Activated CD4-positive, CD25-positive, alpha-beta regulatory T cell (primary cell): ENCODE measurements at places on chromosomes 3 and 15.

- DNase-seq: no peak
These were observed 303.7 kb downstream of the NTRK3 start for GRCh38 chr15:87952736-87953287.

DNA sequence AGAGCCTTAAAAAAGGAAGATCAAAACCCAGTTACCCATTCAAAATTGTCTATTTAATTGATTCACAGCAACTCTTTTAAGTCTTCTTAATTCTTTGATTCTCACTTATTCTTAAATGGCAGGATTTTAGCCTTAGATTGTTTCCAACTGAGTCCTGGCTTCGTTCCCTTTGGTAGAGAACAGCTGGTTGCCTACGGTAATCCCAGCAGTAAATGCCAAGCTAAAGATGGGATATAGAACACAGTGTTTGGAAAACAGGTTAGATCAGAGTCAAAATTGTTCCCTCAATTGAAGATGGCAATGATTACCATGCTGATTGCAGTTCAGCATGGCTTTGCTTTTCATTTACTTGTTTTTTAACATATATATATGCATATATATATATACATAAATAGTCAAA, 300.9 kb downstream of the PYDC2 start:
- no peak for DNase-seq

DNA sequence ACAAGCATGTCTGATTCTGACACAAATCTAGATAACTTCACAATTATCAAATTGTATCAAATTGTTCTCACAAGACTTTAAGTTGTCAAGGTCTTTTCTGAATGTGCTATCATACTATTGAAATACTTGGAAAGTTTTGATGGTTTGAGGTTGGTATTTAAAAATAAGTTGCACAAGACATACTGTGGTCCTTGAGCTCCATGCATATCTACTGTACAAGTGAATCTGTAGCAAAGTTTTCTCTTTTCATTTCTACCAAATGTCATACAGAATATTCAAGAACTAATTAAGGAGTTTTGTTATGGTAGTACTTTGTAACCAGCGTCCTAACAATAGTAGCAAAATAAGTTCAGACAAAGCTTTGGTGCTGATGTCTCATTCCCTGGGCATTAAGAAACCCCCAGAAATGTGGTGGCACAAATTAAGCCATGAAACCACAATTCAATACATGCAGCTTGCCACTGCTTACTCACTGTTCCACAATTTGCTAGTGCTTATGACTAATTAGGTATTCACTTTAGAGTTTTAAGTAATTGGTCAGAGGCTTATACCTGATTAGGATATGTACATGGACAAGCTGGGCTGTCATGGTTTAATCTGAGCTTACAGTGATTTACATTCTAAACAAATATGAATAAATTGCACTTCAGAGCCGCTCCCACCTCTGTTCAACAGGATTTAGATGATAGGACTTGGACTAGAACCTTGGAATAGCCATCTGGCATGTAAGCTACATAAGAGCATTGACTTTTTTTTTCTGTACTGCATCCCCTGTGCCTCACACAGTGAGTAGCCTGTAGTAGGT, 8.8 kb downstream of the TBC1D23 start:
- no peak for DNase-seq

DNA sequence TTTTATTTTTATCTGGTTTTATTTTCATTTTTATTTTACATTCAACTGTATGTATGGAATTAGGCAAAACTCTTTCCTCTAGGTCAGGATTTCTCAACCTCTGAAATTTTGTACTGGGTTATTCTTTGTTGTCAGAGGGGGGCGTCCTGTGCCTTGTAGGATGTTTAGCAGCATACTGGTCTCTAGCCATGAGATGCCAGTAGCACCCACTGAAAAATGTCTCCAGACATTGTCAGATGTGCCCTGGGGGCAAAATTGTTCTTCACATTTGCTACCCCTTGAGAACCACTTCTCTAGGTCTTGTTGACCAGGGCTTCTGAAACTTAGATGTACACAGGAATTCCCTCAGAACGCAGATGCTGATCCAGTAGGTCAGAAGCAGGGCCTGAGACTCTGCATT, 5.4 kb downstream of the CHRNA5 start:
- DNase-seq: no peak

DNA sequence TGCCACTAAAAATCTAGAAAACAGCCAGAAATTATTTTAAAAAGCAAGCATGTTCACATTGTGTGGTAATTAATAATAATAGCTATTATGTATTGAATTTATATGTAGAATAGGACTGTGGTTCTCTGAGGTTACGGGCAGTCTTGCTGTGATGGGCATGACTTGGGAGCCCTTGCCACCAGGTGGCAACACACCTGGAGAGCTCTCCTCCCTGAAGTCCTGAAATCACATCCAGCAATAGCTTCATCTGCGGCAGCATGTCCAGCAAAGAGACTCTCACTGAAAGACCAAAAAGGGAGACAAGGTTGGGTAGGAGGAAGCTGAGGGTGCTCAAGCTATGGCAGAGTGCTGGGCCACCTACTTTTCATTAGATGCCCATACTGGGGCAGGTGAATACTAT, 206.8 kb upstream of the IL12A start:
- DNase-seq: no peak

GRCh38 chr3:186888569-186888968, 41.8 kb upstream of the ST6GAL1 start:
- no peak for DNase-seq

DNA sequence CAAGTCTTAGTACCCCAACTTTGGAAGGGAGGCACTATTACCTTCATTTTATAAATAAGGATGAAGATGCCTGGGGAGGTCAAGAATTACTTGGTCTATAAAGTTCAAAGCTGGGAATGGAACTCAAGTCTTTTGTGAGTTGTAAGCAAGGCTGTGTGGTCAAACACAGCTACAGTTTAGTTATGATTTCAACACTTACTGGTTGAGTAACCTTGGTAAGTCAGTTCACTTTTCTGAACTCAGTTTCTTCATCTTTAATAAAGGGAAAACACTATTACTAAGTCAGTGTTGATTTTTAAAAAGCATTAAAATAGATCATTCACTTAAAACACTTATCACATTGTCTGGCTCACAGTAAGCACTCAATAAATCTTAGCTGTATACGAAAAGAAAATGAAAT, 200.4 kb upstream of the ADAMTS9 start:
- no peak for DNase-seq

GRCh38 chr3:89108291-89108550, 800 bp downstream of the EPHA3 start:
- DNase-seq: no peak

- DNase-seq: peak; percentile 70
These were observed 37.5 kb downstream of the RYK start for GRCh38 chr3:134212967-134213665.

DNA sequence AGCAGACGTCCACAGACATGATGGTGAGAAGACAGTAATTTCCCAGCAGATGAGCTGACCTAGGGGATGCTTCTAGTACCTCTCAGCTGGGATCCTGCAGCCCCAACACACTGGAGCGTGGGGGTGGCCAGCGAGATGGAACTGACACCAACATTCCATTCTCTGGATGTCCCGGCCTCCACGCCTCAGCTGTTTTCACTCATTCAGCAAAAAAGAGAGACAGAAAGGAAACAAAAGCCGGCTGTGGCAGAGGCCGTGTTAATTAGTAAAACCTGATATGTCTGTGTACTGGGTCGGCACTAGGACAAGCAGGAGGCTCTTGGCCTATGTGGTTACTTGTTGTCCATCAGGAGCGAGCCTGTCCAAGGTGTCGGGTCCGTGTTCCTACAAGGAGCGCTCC, 82.6 kb upstream of the MYZAP start:
- no peak for DNase-seq

- DNase-seq: no peak
These were observed 470.2 kb upstream of the PROK2 start for GRCh38 chr3:72255191-72255590.

DNA sequence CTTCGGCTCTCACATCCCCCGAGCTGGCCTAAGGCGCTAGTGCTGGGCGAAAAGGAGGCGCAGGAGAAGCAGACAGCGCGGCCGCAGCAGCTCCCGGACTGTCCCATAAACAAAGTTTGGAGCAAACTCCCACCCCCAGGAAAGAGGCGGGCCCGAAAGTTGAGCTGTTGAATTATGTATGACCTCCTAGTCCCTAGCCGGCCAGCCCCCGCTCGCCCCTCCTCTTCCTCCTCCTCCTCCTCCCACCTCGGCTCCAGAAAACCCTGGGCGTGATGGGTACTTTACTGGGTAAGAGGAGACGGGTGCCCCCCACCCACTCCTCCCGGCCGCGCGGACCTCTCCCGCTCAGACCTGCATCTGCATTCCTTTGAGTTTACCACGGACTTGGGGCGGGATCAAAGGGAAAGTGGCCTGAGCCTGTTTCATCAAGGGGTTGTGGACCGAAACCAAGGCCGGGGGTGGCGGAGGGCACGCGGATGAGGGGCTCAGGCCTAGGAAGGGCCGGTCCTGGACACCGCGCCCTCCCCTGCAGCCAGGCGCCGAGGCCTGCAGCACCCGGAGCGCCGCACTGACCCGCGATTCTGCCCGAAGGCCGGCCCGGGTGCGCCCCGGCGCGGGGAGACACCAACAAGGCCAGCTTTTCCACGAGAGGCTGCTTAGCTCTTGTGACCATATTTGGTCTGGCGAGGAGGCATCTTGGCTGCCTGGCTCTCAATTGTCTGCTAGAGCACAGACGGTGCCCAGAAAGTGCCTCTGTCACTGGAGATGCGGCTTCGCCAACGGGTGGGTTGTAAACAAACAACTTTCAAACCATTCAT, at the start of gene WWTR1:
Gene WWTR1 (minus strand): TSS at position 100 of the 818 bp plus-strand sequence. CDS start 719 bp downstream, outside the sequence.
- DNase-seq: no peak

DNA sequence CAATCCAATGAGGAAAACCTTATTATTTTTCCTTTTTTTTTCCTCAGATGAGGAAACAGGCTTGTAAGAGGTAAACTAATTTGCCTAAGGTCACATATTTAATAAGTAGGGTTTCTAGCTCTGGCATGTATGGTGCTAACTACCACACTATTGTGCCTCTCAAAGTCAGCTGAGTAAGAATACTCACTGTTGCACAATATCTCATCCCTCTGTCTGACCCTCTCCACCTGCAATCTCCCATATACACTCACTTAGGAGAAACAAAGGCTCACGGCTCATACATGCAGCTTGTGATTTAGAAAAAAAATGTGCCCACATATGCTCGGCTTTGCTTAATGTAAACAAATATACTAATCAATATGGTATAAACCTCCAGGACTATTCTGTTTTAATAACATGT, 10.4 kb upstream of the ARIH1 start:
- no peak for DNase-seq

- no peak for DNase-seq
These were observed 79.2 kb downstream of the IL1RAP start for GRCh38 chr3:190593075-190593474.

DNA sequence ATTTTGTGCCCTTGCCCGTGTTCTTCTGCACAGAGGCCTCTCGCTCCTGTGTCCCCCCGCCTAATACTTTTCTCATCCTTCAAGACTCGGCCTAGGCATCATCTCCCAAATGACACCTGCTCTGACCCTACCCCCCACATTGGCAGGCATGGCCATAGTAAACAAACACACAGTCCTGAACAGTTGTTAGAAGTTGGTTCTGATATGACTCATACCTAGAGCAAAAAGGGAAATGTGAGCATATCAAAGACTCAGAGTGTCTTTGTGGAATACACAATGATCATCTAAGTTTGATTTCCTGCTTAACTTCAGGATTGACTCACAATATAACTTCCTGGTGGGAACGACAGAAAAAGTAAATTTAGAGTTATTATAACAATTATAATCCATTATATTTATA, 120.5 kb downstream of the POLR2M start:
- no peak for DNase-seq

DNA sequence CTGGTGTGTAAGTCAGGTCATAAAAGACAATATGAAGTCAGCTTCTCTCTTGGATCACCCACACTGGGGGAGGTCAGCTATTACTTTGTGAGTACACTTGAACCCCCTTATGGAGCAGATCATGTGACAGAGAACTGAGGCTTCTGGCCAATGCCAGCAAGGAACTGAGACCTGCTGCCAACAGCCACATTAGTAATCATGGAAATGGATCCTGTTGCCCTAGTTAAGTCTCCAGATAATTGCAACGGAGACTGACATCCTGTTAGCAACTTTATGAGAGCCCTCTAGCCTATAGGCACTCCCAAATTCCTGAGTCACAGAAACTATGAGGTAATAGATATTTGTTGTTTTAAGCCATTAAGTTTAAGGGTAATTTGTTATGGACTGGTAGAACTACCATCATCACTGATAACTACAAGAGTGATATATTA, 110.4 kb upstream of the GMNC start:
- DNase-seq: no peak

- no peak for DNase-seq
These were observed 42.2 kb downstream of the NGRN start for GRCh38 chr15:90307661-90308060.

DNA sequence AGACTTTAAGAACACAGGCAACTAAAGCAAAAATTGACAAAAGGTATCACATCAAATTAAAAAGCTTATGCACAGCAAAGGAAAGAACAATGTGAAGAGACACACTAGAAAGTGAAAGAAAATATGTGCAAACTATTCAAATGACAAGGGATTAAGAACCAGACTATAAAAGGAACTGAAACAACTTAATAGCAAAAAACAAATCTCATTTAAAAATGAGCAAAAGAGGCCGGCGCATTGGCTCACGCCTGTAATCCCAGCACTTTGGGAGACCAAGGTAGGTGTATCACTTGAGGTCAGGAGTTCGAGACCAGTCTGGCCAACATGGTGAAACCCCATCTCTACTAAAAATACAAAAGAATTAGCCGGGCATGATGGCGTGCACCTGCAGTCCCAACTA, 14.4 kb downstream of the NGLY1 start:
- no peak for DNase-seq

- no peak for DNase-seq
These were observed 231.5 kb downstream of the EFHB start for GRCh38 chr3:19702416-19703078.

DNA sequence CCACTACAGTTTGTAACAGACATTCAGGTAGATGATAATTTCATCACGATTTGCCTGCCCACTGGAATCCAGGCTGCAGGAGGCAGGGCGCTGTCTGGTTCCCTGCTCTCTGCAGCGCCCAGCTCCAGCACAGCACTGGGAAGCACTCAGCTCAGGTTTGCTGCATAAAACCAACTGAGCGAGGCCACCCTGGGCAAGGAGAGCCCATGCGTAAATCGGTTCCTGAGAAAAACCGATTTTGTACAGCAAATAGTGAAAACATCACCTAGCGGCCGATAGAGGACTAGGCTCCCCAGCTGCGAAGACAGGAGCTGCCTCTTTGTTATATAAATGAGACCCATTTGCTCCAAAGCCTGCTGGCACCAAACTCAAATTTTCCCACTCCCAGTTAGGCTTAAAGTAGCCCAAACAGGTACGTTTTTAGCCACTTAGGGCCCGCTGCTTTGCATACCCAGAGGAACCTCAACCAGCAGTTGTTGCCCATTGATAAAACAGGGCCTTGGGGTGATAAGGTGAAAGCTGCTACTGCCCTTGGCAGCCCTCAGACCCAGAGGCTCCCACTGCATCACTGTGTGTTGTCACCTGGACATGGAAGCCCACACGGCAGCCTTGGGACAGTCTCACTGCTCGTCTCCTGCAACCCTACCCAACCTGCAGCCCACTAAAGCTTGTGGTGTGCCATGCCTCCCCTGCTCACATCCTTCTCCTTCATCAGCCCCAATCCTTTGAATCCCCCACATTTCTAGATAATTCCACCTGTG, 47.5 kb downstream of the ALDH1L1 start:
- DNase-seq: no peak

GRCh38 chr3:112357930-112358780, 25.2 kb downstream of the CD200 start:
- peak; percentile 7 for DNase-seq
